ENCODE measurements at places on chromosomes 16 and 17.

DNA sequence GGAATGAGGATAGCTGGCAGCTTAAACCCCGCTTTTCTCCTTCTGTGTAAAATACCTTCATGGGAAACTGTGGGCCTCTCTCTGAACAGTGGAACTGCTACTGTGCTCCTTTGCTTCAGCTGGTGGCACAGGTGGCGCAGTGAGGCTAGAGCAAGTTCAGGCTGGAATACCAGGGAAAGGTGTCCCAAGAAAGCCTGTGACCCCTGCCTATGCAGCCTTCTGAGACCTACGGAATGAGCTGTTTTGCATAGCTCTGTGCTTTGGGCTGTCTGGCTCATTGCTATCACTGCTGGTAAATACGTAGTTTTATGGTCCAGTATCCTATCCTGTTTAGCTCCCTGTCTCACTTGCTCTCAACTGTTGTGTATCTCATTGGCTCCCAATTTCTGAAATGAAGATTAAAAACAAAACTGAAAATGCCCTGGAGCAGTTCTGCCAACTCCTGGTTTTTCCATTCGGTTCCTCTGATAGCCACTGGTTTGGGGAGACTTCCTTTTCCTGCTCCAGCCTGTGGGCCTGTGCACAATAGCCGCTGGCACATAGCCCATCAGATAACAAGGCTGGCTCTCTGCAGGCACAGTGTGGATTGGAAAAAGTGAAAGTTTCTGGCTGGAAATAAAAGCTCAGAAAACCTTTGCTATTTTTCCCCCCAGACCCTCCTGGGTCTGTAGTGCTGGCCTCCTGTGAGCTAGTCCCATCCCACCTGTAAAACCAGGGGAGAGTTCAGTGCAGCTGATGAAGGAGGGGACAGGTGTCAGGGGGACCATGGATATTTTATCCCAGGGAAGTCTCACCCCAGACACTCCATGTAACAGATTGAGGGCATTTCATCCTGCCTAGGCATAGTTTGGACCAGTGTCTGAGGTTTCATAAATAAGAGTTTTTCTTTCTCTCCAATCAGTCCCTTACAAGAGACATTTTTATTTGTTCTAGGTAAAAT lies 24.0 kb downstream of the LIMD2 start:
- DNase-seq = peak; percentile 71

- no peak for DNase-seq
Measured at GRCh38 chr16:48158296-48158695, 2.5 kb upstream of the ABCC12 start.

DNA sequence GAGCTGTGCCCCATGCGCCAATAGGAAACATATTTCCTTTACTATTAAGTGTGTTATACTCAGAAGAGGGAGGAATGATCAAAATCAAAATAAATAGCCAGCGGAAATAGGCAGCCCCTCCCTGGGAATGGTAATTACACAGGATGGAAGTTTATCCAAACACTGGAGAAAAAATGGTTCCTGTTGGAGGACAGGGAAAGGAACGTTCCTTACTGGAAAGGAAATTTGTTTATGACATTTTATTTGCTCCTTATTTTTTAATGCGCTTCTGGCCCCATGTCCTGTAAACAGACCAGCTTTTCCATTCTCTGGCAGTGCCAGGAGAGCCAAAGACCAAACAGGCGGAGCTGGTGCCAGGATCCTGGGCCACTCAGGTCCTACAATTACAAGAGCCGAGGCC lies 273.7 kb downstream of the SOX9 start:
- no peak for DNase-seq

- DNase-seq = no peak
Measured at GRCh38 chr17:76538941-76539570, 788 bp upstream of the PRCD start.

- DNase-seq = no peak
Measured at GRCh38 chr16:11852092-11852809, 909 bp upstream of the RSL1D1 start.

GRCh38 chr17:43135454-43135819 lies 10.3 kb upstream of the BRCA1 start:
- no peak for DNase-seq

DNA sequence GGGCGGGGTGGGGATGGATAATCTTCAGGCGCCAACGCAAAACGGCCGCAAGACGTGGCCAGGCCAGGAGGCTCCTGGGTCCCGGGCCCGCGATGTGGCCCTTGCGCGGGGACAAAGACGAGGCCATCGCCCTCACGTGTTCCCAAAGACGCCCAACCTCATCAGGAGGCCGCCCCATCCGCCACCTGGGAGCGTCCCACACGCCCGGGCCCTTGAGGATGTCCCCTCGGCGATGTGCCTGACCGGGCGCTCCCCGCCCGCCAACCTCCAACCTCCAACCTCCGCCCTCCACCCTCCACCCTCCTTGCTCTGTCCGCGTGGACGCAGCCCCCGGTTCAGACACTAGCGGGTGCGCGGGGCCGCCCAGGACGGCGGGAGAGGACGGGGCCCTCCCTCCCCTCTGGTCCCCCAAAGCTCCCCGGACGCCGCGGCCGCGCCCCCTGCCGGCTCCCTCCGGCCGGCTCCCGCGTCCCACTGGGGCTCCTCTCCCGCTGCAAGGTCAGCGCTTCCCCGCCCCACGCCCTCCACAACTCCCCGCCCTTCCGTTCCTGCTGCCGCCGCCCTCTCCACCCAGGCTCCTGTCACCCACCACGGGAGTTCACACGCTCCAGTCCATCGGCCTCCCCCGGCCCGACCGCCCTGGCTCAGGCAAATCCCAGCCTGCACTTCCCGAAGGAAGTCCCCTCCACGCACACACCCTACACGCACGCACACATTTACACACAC lies 250.8 kb upstream of the RPL38 start:
- DNase-seq = no peak

DNA sequence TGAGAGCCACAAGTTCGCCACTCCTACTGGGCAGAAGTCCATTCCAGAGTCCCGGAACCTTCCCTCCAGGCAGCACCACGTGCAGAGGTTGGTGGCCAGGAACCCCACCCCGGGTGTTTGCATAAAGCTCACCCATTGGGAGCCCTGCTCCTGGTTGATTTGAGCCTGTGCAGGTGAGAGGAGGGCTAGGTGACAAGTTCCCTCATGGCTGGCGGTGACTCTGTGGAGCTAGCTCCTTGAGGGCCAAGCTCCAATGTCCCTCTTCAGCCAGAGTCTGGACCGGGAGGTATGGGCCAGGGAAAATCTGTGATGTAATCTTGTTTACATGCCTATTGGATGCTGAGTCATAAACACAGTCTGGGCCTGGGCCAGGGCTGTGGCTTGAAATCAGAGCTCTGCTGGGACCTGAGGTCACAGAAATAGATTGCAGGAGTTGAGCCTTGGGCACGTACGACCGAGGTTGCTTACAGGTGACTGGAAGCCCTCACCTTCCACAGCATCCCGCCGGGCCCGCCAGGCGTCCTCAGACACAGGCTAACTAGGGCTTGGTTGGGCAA lies 118.9 kb downstream of the AATF start:
- DNase-seq = no peak

- no peak for DNase-seq
Measured at GRCh38 chr17:8138374-8138671, 13.9 kb downstream of the PER1 start.

- no peak for DNase-seq
Measured at GRCh38 chr17:38608648-38609047, 2.9 kb upstream of the SRCIN1 start.

DNA sequence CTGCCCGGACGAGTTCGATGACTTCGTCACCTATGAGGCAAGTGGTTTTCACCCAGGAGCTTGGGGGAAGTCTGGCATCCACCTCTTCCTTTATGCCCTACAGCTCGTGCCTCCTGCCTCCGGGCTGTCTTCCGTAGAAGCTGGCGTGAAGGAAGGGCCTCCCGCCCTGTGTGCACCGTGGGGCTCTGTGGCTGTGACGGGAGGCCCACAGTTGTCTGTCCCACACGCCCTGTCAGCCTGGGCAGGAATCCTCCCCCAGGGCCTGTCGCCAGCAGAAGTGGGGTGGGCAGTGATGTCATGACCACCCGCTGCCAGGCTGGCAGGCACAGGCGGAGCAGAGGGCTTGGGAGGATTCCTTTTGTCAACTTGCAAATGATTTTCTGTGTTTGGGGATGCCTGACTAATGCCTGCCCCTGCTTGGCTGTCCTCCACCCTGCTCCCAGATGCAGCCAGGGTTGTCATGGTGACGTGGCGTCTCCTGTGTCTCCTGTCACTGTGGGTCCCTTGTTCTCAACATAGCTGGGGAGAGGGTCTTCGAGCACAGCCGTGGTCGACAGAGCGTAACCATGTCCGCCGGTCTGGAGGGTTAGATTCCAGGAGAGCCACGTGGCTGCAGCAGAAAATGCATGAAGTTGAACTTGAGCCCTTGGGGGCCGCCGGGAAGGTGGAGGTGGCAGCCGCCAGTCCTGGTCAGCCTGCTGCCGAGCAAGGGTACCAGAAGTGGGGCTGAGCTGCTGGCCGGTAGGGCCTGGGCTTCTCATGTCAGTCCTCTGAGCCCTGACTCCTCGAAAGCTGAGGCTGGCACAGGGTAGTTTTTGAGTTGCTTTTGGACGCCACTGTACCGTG lies 46.1 kb downstream of the RAB11FIP3 start:
- DNase-seq = peak; percentile 96

DNA sequence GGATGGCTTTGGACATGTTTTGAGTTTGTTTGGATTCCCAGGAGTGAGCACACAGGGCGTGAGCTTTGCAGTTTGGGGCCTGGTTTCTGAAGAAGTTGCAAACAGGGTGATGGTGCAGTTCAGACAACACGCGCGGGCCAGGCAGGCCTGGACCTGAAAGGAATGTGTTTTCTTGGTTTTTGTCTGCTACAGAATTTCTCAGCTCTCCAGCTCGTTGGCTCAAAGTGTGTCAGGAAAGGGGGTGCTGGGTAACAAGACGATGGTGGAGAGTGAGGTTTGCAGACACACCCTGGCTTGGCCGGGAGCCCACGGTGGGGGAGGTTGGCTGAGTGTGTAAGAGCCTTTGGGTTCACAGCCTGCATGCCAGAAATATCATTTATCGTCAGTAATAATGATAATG lies 82.3 kb downstream of the CMIP start:
- DNase-seq = no peak

DNA sequence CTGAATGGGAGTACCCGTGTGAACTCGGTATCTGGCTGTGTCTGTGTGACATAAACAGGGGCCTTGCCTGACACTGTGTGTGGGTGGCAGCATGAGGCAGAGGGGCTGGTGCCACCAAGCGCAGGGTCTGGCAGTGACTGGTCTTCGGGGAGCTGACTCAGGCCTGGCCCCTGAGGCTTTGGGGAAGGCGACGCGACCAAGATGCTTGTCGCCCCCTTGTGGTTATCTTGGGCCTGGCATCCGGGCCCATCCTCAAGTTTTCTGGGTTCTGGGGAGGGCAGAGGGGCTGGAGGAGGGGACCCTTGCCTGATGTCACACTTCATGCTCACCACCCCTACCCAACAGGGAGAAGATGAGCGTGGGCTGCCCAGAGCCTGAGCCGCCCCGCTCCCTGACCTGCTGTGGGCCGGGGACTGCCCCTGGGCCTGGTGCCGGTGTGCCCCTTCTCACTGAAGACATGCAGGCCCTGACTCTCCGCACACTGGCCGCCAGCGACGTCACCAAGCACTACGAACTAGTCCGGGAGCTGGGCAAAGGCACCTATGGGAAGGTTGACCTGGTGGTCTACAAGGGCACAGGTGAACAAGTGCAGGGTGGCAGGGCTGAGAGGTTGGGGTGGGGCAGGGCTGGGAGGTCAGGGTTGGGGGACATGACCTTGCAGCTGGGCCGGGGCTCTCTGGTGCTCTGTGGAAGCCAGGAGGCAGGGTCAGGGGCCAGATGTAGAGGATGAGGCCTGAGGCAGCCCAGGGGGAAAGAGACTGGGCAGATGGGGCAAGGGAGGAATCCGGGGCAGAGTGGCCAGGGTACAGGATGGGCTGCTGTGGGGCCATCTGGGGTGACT lies 24.9 kb downstream of the SBK1 start:
- peak; percentile 29 for DNase-seq

DNA sequence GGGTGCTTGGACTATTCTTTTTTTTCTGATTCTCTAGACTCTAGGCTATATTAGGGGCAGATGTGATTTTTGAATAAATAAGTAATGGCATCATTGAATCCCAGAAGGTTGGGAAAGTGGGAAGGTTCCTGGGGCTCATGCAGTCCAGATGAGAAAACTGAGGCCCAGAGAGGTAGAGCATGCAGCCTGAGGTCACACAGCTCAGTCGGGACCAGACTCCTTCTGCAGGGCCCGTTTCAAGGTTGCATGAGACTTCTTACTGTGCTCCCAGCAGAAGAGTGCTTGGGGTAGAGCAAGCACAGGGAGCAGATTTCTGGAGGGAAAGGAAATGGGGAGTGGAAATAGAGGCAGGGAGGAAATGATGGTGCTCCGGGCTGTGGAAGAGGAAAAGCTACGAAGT lies 59.8 kb downstream of the MGAT5B start:
- DNase-seq = no peak

DNA sequence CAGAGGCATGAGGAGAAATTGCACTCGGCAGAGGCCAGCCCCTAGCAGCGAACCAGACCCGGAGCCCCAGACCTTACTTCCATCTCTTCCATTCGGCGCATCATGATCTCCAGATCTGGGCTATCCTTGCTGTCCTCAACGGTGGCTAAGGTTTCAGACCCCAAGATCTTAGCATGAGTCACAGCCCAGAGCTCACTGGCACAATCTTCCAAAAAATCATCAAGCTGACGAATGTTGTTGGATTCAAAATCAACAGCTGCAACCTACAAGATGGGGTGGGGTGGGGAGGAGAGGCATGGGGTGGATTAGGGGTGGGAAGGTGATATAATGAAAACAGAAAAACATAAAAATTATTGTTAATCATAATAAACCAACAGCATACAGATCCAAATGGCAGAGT lies 39.7 kb upstream of the PITPNM3 start:
- DNase-seq = no peak

GRCh38 chr17:20289984-20290383 lies 177.4 kb downstream of the LGALS9B start:
- DNase-seq = no peak

- no peak for DNase-seq
Measured at GRCh38 chr17:58153046-58153445, 4.9 kb downstream of the OR4D1 start.

- DNase-seq = no peak
Measured at GRCh38 chr17:38476549-38476948, 48.3 kb downstream of the ARHGAP23 start.

Measured in pons (tissue), 1 donor.